Substantia nigra (tissue), 51 donors: ENCODE measurements at places on chromosomes 3 and 15.

DNA sequence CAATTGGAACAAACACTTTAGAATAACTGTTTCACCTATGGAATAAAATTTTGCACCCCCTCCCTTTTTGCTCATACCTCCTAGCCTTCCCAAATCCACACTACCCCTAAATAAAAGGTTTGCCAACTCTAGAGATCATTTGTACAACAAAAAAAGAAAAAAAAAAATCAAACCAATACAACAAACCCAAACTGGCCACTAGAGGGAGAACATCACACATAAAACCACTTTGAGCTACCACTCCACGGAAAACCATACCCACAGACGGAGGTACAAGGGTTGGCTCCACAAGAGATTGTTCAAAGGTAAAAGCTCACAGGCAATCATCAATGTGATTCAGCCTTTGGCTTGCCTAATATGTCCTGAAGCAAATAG, 47.6 kb downstream of the SETMAR start:
- DNase-seq: peak; percentile 7

- no peak for DNase-seq
These were observed 182.4 kb upstream of the DPH6 start for GRCh38 chr15:35728219-35728940.

DNA sequence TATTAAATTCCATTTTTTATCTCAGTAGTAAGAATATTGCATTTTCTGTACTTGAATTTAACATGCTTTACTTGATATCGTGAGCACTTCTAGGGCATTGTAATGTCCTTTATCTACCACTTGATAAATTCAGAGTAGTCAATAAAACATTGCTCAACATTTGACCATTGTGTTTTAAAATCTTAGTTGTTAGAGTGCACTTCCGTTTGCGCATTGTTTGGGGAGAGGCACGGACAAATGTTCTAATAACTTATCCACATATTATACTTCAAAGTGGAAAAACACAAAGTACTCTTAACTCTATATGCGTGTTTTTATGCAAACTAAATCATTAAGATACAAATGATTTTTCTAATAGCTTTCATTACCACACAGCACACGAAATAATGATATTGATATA, 419 bp downstream of the FAM227B start:
- DNase-seq: no peak

DNA sequence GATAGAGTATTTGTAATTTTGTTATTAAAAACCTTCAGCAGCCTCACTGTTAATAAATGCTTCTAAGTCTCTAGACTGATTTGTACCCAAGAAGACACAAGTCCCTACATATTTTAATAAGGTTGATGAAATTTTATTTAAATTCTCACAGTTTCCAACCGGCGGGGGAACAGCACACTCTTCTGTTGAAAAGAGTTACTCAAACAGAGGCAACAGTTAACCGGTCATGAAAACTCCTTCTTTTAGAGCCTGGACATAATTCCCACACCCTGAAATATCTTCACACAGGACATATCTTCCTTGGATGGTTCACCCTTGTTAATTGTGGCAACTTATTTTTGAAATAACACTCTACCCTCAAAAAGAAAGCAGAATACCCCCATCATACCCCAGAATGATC, 278.8 kb downstream of the FOXP1 start:
- DNase-seq: no peak

- DNase-seq: no peak
These were observed 85.7 kb downstream of the CYP19A1 start for GRCh38 chr15:51252671-51253070.

GRCh38 chr3:52388933-52389332, 56.0 kb downstream of the SEMA3G start:
- no peak for DNase-seq

GRCh38 chr15:60350108-60350507, 47.7 kb downstream of the ANXA2 start:
- no peak for DNase-seq

DNA sequence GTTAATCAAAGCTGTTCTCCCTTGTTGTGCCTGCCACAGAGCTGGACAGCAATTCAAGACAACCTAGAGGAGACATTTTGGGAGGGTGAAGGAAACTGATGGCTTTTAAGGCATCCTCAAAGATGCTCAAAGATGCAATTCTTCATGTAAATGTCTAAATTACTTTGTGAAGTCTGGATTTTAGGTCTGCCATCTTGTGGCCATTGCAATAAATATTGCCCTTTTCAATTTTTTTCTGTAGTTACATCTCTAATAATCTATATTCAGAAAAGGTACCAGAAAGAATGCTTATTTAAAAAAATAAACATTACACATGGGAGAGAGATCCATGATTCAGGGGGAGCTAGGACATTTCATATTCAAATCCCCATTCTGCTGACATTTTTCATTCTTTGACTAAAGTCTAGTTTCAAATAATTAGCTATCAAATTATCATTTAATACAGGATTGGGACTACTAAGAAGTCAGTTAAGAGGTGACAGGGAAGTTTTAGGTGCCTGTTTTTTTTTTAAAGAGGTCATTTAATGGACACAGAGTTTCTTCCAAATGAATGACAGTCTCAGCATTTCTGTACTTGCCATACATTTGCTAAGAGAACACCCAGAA, 259.8 kb upstream of the WNT5A start:
- DNase-seq: no peak

DNA sequence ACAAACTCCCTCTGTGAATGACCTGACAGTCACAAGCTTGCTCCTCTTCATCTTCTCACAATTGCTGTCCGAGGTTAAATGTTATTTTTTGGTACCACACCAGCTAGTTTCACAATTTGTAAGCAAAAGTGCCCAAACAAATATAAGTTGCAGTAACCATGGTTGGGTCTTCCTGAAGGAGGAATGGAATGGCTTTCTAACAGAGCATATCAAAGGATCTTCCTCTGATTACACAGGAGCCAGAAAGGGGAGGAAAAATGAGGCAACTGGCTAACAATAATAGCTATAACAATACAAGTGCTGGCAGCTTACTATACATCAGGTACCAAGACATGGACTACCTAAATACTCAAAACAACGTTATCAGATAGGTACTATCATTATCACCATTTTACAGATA, 90.4 kb downstream of the WWTR1 start:
- no peak for DNase-seq

DNA sequence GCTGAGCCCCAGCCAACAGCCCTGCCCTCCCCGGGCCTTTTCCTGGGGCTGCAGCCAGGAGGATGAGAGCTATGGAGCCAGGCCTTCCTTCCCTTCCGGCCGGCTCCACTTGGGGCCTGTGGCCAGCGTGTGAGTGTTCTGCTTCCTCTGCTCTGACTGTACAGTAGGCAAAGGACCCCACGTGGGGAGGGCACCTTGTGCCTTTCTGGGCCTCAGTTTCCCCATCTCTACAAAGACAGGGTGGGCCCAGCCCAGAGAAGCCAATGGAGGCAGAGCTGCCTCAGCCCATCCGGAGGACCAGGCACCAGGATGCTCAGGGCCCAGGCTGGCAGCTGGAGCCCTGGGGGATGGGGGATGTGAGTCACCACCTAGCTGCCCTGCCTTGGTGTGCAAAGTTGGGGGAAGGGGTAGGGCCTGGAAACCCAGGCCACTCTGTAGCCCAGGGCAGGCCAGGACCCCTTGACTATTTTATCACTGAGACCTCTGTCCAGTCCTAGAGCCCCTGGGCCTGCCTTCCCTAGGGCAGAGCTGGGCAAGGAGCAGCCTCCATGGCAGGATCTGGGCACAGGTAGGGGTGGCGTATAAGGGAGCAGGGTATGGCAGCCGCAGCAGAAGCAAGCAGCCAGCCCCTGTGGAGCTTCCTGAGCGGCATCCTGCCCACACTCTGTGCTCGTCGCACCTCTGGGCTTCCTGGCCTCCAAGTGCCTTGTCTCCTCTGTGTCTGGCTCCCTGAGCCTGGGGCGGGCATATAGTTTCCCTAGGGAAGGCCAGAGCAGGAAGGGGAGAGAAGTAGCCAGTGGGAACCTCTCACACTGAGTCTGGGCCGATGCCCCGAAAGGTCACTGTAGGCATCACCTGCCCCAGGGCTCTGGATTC, 1.8 kb downstream of the PSTPIP1 start:
- DNase-seq: peak; percentile 22

DNA sequence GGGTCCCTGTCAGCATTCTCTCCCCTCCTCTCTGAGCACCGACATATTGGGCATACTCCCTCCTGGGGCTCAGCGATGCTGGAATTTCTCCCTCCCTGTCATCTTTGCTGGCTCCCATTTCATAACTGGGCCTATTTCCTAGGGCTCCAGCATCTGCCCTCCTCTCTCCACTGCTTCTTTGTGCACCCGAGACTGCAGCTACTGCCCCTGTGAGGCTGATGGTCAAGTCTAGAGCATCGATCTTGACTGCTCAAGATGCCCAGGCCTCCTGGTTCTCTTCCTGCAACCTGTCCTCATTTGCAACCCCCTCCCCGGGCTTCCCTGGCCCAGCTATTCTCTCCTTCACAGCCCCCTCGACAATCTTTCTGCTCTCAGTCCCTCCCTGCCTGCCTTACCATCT, 53.5 kb downstream of the WHAMM start:
- DNase-seq: no peak

DNA sequence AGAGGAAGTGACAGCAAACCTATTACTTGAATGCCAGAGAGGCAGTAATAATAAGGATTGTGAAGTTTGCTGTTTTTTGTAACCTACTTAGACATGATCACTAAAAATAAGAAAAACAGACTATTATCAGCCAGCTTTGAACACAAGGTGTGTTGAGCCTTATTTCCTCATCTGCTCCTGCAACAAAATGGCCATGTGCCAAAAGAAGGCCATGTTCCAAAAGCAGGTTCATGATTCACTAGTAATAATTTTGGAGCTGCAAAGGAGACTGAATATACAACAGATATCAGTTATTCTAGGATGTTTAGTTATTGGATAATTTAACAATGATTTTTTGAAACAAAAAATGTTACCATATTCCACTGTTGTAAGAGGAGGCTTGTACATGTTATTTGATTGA, 578.7 kb downstream of the SQOR start:
- DNase-seq: no peak

DNA sequence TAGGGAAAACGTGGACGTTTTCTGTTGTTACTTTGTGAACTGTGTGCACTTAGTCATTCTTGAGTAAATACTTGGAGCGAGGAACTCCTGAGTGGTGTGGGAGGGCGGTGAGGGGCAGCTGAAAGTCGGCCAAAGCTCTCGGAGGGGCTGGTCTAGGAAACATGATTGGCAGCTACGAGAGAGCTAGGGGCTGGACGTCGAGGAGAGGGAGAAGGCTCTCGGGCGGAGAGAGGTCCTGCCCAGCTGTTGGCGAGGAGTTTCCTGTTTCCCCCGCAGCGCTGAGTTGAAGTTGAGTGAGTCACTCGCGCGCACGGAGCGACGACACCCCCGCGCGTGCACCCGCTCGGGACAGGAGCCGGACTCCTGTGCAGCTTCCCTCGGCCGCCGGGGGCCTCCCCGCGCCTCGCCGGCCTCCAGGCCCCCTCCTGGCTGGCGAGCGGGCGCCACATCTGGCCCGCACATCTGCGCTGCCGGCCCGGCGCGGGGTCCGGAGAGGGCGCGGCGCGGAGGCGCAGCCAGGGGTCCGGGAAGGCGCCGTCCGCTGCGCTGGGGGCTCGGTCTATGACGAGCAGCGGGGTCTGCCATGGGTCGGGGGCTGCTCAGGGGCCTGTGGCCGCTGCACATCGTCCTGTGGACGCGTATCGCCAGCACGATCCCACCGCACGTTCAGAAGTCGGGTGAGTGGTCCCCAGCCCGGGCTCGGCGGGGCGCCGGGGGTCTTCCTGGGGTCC, at the start of gene TGFBR2:
TGFBR2 (plus strand) TSS at position 301 of the 731 bp plus-strand sequence; CDS start at position 584, 283 bp downstream.
- DNase-seq: peak; percentile 47

DNA sequence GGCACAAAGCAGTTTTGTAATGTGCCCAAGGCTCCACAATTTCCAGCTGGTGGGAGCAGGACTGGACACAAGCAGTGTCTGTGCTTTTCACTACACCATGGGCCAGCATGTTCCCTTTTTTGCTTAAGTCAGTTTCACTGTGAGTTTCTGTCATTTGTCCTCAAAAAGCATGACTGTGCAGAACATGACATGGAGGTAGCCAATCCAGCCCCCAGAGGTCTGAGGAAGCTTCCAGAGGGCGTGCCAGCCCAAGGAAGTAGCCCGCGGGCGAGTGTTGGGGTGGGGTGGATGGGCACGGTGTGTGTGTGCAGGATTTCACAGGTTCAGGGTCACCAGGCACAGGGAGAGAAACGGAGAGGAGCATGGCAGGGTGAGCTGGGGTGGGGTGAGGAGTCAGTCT, 8.0 kb upstream of the EEFSEC start:
- DNase-seq: no peak

GRCh38 chr3:140377644-140378043, 300.2 kb upstream of the TRIM42 start:
- DNase-seq: no peak

- no peak for DNase-seq
These were observed 17.8 kb downstream of the EDEM1 start for GRCh38 chr3:5205165-5205941.

DNA sequence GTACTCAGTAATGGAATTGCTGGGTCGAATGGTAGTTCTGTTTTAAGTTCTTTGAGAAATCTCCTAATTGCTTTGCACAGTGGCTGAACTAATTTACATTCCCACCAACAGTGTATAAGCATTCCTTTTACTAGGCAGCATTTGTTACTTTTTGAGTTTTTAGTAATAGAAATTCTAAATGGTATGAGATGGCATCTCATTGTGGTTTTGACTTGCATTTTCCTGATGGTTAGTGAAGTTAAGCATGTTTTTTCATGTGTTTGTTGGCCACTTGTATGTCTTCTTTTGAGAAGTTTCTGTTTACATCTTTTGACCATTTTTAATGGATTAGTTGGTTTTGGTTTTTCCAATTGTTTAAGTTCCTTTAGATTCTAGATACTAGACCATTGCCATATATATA, 28.4 kb downstream of the TP63 start:
- DNase-seq: no peak

GRCh38 chr3:191131305-191131704, 67.7 kb upstream of the OSTN start:
- no peak for DNase-seq

- DNase-seq: no peak
These were observed 42.2 kb downstream of the TM2D3 start for GRCh38 chr15:101609742-101610610.
